Urinary bladder (tissue), 4 donors: ENCODE measurements at places on chromosomes 4 and X. TPM values are rescaled to one million over a fixed set of nuclear protein-coding genes. Genes with fewer than 3 reads are reported as not detected.

Gene KLHL13
- 85.8 TPM for total RNA-seq

DNA sequence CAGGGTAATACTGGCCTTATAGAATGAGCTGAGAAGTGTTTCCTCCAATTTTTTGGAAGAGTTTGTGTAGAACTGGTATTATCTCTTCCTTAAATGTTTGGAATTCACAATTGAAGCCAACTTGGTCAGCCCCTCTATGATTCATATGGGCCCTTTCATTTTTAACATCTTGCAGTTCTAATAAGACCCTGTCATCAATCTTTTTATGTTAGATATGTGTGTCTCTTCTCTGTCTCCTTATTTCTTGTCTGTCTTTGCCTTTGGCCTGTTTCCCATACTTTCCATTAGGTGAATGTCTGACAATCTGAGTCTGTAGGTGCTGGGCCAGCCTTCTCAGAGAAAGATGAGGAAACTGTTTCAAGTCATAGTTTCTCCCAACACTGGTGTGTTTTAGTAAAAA, 88.7 kb downstream of the SLC16A2 start:
- no peak for DNase-seq

DNA sequence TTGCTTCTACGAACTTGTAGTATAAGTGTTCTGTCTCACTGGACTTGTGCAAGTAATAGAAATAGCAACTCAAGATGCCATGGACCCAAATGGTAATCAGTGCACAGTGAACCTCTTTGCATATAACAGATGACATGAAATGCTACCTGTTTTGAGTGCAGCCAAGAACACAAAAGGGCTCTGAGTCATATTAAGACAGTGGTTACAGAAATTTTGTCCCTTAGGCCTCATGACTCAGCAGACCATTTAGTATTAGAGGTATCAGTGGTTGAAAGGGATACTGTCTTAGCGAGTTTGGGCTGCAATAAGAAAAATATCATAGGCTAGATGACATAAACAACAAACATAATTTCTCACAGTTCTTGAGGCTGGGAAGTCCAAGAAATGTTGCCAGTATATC, 502.9 kb upstream of the PCDH10 start:
- DNase-seq, result no peak

Gene ZNF41
- 14.5 TPM for total RNA-seq

DNA sequence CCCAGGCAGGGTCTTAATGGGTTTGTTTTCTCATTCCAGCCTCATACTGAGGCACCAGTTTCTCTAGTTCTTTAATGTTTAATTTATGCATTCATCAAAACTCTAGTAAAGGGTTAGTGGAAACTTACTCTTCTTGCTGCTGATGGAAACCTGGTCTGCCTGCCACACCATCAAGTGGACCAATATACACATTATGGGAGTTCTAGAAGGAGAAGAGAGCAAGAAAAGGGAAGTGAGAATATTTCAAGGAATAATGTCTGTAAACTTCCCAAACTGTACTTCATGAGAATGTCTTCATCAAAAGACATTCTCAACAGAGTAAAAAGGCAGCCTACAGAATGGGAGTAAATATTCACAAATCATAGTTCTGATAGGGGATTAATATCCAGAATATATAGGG, 20.9 kb upstream of the DHX15 start:
- no peak for DNase-seq

Gene HS6ST2
- total RNA-seq, result 8.6 TPM

DNA sequence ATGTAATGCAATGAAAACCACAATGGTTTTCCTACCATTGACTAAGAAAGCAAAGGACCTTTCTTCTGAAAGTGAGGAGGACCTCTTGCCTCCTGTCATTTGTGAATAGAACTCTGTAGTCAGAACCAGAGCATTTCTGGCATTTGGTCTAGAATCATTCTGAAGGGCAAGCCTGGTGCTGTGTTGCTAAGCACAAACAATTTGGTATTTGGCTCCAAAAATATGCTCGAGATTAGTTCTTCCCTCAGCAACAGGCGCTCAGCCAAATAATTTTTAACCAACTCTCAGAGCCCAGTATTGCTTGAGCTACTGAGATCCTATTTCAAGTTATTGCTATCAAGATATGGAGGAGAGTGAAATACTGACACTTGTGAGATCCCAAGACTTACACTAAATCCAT, 71.0 kb downstream of the SNCA start:
- peak; percentile 6 for DNase-seq

GRCh38 chr4:54726907-54727306, 69.2 kb downstream of the KIT start:
- DNase-seq, result no peak

GRCh38 chr4:87420276-87420830, 2.0 kb upstream of the NUDT9 start:
- DNase-seq, result no peak

- peak; percentile 79 for DNase-seq
These were observed 151.8 kb downstream of the SLC7A11 start for GRCh38 chr4:138090150-138090917.

Gene CSAG2
- total RNA-seq, result not detected

Gene CYLC1
- total RNA-seq, result not detected

GRCh38 chr4:2366252-2367192, 51.9 kb downstream of the ZFYVE28 start:
- DNase-seq, result no peak

DNA sequence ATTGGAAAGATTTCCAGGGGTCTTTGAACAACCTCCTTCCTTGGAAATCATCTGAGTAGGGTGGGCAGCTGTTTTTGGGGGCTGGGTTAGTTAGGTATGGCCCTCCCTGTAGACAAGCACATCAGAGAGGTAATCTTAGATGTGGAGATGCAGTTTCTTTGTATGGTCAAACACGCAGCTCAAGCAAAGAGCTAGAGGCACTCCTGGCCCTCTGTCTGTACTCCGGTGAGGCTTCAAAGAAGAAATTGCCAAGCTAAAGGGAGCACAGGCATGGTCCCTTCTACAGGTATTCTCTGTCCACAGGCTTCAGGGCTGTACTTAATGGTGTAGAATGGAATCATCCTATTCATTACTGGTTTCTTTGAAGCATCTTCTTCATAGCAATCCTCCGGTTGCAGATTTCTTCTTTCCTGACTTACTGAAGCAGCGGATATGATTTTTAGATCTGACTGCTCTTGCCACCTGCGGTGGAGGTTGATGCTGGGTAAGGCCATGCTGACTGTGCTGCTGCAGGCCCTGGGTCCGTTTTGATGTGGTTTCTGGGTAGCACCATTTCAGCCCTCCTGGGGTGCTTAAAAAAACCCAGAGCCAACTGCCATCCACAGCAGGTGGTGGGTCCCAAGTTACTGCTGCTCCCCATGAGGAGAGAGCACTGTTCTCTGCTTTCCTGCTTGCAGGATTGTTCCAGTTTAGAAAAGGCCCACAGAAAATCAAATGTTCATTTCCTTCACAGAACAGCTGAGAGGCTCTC, 318.9 kb upstream of the GATB start:
- no peak for DNase-seq

Gene AMER1
- total RNA-seq, result 5.0 TPM

DNA sequence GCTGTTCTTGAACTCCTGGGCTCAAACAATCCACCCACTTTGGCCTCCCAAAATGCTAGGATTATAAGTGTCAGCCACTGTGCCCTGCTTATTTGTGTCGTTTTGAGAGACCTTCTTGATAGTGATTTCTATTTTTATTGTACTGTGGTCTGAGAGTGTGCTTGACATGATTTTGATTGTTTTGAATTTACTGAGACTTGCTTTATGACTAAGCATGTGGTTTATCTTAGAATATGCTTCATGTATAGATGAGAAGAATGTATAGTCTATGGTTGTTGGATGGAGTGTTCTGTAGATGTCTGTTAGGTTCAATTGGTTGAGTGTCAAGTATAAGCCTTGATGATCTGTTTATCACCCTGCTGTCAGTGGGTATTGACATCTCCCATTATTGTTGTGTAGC, 789.3 kb downstream of the IL1RAPL1 start:
- DNase-seq, result no peak

Gene CFP
- total RNA-seq, result 0.79 TPM

DNA sequence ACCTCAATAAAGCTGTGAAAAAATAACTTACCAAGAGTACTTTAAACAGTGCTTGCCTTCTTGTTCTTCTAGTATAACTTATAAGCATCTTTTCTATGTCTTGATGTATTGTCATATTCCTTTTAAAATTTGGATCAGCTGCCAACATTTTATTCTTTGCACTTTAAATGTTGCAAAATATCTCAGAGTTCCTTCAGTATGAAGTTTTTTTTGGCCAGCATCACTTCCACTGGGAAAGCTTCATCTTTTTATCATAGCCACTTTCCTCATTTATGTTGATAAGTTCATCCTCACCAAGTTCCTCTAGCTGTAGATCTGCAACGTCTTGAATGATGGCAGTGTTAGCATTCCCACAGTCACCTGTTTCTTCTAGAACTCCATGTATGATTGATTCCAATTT, 24.2 kb downstream of the CXorf58 start:
- DNase-seq, result no peak

DNA sequence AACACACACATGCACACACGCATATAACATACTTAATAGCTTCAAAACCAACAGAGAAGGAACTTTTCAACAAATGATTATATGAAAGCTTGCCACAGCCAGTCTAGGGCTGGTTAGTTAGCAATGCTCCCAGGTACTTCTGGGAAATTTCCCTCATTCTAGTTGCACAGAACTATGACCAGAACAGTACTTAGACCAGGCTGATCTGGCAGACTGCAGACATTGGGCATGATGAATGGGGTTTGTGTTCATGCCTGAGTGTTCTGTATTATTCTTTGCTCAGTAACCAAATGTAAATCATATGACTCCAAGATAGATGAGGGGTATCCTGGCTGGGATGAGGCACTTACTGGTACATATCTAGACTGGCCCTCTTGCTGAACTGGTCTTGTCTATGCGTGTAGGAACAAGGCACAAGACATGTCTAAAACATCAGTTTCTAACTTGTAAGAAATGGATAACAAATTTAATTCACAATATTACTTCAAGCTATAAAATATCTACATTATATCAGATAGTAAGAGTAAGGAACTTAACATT, 50.3 kb upstream of the GEMIN8 start:
- DNase-seq, result no peak

Gene SHISA3
- 2.1 TPM for total RNA-seq

DNA sequence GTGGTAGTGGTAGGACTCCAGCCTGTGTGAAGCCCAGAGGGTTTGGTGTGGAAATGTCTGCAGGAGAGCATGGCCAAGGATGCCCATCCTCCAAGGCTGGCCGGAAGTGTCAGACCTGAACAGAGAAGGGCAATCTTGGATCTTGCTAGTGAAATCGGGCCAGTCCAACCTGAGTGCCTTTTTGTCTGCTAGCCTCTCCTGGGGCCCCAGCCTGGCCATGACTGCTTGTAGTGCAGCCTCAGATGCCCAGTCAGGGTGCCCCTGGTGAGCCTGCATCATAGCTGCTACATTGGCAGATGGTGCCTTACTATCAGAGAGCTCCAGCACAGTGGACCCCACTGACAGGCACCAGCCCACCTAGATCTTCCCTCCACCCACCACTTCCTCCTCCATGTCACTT, 99.3 kb upstream of the PCDH18 start:
- DNase-seq, result no peak

DNA sequence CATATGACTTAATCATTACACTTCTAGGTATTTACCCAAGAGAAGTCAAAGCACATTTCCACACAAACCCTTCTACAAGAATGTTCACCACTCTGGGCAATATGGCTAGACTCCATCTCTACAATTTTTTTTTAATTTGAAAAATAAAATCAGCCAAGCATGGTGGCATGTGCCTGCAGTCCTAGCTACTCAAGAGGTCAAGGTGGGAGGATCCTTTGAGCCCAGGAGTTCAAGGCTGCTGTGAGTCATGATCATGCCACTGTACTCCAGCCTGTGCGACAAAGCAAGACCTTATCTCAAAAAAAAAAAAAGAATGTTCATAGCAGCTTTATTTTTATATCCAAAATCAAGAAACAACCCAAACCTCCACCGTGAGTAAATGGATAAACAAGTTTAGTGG, 70.3 kb upstream of the MBNL3 start:
- DNase-seq, result no peak

GRCh38 chr4:105162123-105162796, 15.6 kb downstream of the TET2 start:
- DNase-seq, result no peak
